IMR-90 (cell line): ENCODE measurements at places on chromosomes 12 and 14.

- H3K27ac ChIP-seq = no peak overlapping the region
- H3K4me3 ChIP-seq = no peak overlapping the region
- H3K36me3 ChIP-seq = no peaks in the 10 kb centered on the region
Measured at GRCh38 chr12:52494518-52494917, 1.5 kb upstream of the KRT6A start.

DNA sequence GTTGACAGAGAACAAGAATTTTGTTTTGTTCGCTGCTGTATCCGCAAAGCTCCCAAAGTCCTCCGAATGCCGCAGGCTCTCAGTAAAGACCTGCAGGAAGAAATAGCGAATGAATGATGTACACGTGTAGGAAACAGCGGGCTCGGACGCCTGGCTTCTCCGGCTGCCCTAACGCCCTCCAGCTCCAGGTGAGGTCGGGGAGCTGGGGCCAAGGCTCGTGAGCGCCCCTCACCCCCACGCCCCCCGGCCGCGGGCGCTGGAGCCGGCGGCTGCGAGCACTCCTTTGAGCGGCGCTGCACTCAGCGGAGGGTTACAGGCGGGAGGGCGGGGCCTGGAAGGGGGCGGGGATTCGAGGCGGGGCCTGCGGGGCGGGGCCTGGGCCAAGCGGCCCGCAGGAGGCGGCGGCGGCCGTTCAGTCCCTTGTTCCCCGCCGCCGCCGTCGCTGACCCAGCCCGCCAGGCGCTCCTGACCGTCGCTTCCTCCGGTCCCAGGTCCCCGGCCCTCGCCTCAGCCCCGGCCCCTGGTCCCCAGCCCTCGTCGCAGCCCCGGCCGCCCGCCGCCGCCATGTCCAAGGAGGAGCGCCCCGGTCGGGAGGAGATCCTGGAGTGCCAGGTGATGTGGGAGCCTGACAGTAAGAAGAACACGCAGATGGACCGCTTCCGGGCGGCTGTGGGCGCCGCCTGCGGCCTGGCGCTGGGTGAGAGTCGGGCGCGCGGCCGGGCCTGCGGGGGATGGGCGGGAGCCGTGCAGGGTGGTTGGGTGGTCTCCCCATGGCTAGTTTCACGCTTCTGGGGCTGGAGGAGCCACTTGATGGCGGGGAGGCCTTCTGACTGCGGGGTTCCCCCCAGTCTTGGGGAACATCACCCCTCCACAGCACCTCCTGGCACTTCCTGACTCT, at the start of gene AACS:
AACS (plus strand) TSS at position 415 of the 898 bp plus-strand sequence; CDS start at position 565, 150 bp downstream.
- peaks cover 3% of the 10 kb centered on the region for H3K4me1 ChIP-seq
- peak within 1 kb of the TSS; percentile 90 for H3K4me3 ChIP-seq
- peak within 1 kb of the TSS; percentile 42; the same call in 1 of the 2 replicates for H3K27ac ChIP-seq
- peak; percentile 64 for DNase-seq

GRCh38 chr12:27284751-27285150, 40.7 kb downstream of the STK38L start:
- H3K27me3 ChIP-seq = no peaks in the 10 kb centered on the region
- H3K36me3 ChIP-seq = peaks cover 1% of the 10 kb centered on the region; the same call in 1 of the 2 replicates
- peak; percentile 85 for DNase-seq

DNA sequence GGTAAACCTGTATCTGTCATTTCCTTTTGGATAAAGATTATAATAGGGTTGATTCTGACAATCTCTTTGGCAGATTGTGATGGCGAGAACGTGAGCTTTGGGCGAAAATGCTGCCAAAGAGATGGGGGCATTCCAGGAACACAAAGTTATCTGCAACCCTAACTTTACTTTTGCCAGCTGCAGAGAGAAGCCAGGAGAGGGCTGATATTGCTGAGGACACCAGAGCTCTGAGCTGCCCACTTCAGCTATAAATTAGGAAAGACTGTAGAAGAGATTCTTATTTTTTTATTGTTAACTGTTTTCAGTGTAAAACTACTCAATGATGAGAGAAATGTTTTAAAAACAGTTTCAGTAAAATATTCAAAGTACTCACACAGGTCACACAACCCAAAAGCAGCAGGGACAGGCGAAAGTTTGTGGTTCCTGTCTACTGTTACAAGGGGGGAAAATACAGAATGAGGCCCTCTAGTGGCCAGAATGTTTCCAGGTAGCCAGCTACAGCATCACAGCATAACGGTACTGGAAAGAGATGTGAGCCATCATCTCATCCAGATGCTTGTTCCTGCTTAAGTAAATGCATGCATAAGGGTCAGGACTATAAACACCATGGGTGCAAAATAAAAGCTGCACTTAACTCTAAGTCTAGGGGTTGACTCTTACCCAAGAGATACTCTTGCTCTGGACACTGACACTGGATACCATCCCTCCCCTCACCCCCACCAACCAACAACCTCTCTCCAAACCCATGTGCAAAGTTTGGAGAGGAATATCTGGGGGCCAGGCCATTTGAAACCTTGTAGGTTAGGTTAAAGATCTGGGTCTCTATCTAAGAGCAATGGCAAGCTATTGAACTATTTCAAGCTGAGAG, 498.4 kb downstream of the RMST start:
- DNase-seq = no peak
- no peak overlapping the region for H3K4me3 ChIP-seq
- no peaks in the 10 kb centered on the region for H3K4me1 ChIP-seq
- H3K27ac ChIP-seq = no peak overlapping the region
- no peaks in the 10 kb centered on the region for H3K27me3 ChIP-seq
- H3K36me3 ChIP-seq = no peaks in the 10 kb centered on the region

DNA sequence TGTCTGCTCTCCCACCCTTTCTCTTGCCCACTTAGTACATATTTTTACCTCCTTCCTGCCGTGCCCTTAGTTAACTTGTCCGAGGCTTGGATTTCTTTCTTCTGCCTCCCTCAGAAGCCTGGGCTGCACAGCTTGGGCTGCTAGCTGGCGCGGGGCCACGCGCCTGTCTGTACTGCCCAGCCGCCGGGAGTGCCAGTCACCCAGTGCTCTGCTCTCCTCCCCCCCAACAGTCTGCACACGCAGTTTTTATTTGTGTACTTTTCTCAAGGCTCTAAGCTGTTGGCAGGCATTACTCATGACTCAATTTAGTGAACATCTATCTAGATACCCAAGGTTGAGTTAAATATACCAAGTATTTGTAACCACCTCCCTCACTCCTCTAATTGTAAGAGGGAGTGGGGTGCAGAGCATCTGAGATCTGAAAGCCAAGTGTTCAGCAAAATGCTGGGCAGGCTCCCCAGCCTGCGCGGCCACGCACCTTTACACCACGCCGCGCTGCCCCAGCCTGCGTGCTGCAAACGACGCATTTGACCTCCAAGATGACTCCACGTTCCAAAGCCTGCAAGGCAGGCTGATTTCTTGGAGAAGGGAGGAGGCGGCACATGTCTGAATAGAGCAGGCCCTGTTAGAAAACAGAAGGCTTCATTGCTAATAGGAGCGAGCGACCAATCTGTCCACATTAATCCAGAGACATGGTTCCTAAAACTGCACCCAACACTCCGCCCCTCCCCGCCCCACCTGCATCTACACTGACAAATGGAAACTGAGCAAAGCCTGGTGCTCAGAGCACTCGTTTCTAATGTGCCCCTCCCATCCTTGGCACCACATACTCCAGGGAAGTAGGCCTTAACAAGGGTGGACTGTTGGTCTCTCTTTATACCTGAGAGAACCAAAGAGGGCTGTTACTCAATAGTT, 18.2 kb upstream of the CACNA2D4 start:
- no peak overlapping the region for H3K4me3 ChIP-seq
- peaks cover 12% of the 10 kb centered on the region for H3K36me3 ChIP-seq
- H3K27me3 ChIP-seq = no peaks in the 10 kb centered on the region
- peaks cover 23% of the 10 kb centered on the region for H3K4me1 ChIP-seq

- peaks cover 4% of the 10 kb centered on the region; the same call in 1 of the 2 replicates for H3K4me1 ChIP-seq
- no peak overlapping the region for H3K27ac ChIP-seq
- no peak for DNase-seq
Measured at GRCh38 chr12:12483438-12483837, 79.2 kb downstream of the DUSP16 start.

DNA sequence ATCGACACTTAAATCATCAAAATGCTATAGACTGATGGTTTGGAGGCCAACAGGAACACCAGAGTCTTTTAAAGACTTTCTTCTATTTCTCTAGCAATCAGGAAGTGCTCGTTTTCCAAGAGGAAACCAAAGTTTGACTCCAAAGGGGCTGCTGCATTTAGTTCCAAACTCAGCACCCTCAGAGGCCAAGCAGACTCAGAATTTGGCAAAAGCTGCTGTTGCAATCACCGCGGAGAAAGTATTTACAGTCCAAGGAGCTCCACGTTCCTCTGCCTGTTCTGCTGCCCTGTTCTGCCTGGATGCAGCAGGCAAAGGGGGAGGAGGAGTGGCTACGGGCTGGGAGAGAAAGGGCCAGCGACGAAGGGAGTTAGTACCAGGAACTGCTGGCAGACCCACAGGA, 325.1 kb downstream of the BCL11B start:
- DNase-seq = no peak
- no peaks in the 10 kb centered on the region for H3K36me3 ChIP-seq
- no peak overlapping the region for H3K4me3 ChIP-seq
- no peak overlapping the region for H3K27ac ChIP-seq

- no peak overlapping the region for H3K27ac ChIP-seq
- peaks cover under 1% of the 10 kb centered on the region for H3K4me1 ChIP-seq
- no peaks in the 10 kb centered on the region for H3K27me3 ChIP-seq
- peaks cover 3% of the 10 kb centered on the region; the same call in 1 of the 2 replicates for H3K36me3 ChIP-seq
- peak; percentile 44 for DNase-seq
Measured at GRCh38 chr12:52041695-52042123, 9.5 kb upstream of the NR4A1 start.

GRCh38 chr12:124786061-124786964, 77.4 kb downstream of the SCARB1 start:
- peaks cover 3% of the 10 kb centered on the region; the same call in 1 of the 2 replicates for H3K4me1 ChIP-seq
- H3K27ac ChIP-seq = peak overlapping the region; percentile 66
- no peaks in the 10 kb centered on the region for H3K27me3 ChIP-seq
- peak; percentile 91 for DNase-seq
- no peaks in the 10 kb centered on the region for H3K36me3 ChIP-seq
- peak overlapping the region; percentile 62 for H3K4me3 ChIP-seq

- peaks cover 43% of the 10 kb centered on the region for H3K36me3 ChIP-seq
- DNase-seq = no peak
- H3K27me3 ChIP-seq = no peaks in the 10 kb centered on the region
- H3K4me1 ChIP-seq = no peaks in the 10 kb centered on the region
Measured at GRCh38 chr12:132124766-132125425, 19.2 kb downstream of the DDX51 start.

- H3K4me3 ChIP-seq = no peak overlapping the region
- peaks cover 88% of the 10 kb centered on the region for H3K27me3 ChIP-seq
- no peaks in the 10 kb centered on the region for H3K36me3 ChIP-seq
- DNase-seq = no peak
- no peak overlapping the region for H3K27ac ChIP-seq
- no peaks in the 10 kb centered on the region for H3K4me1 ChIP-seq
Measured at GRCh38 chr14:100728962-100729361, 2.3 kb downstream of the DLK1 start.

GRCh38 chr12:120590741-120591407, 9.7 kb upstream of the POP5 start:
- H3K36me3 ChIP-seq = no peaks in the 10 kb centered on the region
- H3K27me3 ChIP-seq = peaks cover 37% of the 10 kb centered on the region
- no peak overlapping the region for H3K4me3 ChIP-seq
- no peaks in the 10 kb centered on the region for H3K4me1 ChIP-seq
- H3K27ac ChIP-seq = no peak overlapping the region
- DNase-seq = no peak

GRCh38 chr12:57087010-57087690, 1.8 kb upstream of the NAB2 start:
- H3K4me3 ChIP-seq = peak overlapping the region; percentile 59
- peaks cover 18% of the 10 kb centered on the region for H3K4me1 ChIP-seq
- peak overlapping the region; percentile 98 for H3K27ac ChIP-seq
- no peaks in the 10 kb centered on the region for H3K27me3 ChIP-seq
